Mesangial cell (primary cell): ENCODE measurements at places on chromosomes 2 and 18. TPM values are rescaled to one million over a fixed set of nuclear protein-coding genes. Genes with fewer than 3 reads are reported as not detected.

TCF7L1 gene
- total RNA-seq, result 2.2 and 2.4 TPM in 2 replicates

CCDC148 gene
- 0.33 and 0.38 TPM in 2 replicates for total RNA-seq

AUP1 gene
- 96.3 and 120 TPM in 2 replicates for total RNA-seq

GPD2 gene
- 19.1 and 25.9 TPM in 2 replicates for total RNA-seq

HOXD3 gene
- 2.6 and 8.9 TPM in 2 replicates for total RNA-seq

EGR4 gene
- total RNA-seq, result not detected in 2 replicates

CHCHD5 gene
- total RNA-seq, result 23.1 and 57.3 TPM in 2 replicates

MFSD2B gene
- total RNA-seq, result 0.16 and 0.38 TPM in 2 replicates

LIMS4 gene
- total RNA-seq, result 3.0 and 4.7 TPM in 2 replicates

DUSP19 gene
- total RNA-seq, result 0.49 and 1.1 TPM in 2 replicates

GREB1L gene
- 2.8 and 4.1 TPM in 2 replicates for total RNA-seq

MLPH gene
- 79.8 and 114 TPM in 2 replicates for total RNA-seq

PPP4R3B gene
- 16.6 and 20.4 TPM in 2 replicates for total RNA-seq

MREG gene
- total RNA-seq, result 0.63 and 1.1 TPM in 2 replicates

GCG gene
- total RNA-seq, result not detected in 2 replicates

GPBAR1 gene
- total RNA-seq, result 0.13 and 0.16 TPM in 2 replicates

TUBA3E gene
- total RNA-seq, result not detected in 2 replicates

AQP12A gene
- total RNA-seq, result not detected in 2 replicates

CREG2 gene
- total RNA-seq, result 2.8 TPM in 1 of 2 replicates, not detected in the other

SERPINB13 gene
- not detected in 2 replicates for total RNA-seq

HPCAL1 gene
- total RNA-seq, result 61.9 and 71.7 TPM in 2 replicates

SKA1 gene
- 1.4 and 35.8 TPM in 2 replicates for total RNA-seq

AGXT gene
- not detected in 2 replicates for total RNA-seq

SERPINB8 gene
- total RNA-seq, result 5.1 and 7.8 TPM in 2 replicates

KCNK3 gene
- 0.49 and 1.4 TPM in 2 replicates for total RNA-seq

RNF152 gene
- 0.98 and 7.5 TPM in 2 replicates for total RNA-seq

STEAP3 gene
- 46.6 and 53.1 TPM in 2 replicates for total RNA-seq

RNF144A gene
- total RNA-seq, result 11.7 and 16.7 TPM in 2 replicates

LRATD1 gene
- total RNA-seq, result 0.49 and 2.8 TPM in 2 replicates

LIMS3 gene
- 0.81 and 4.3 TPM in 2 replicates for total RNA-seq

MARCO gene
- total RNA-seq, result not detected in 2 replicates

ACMSD gene
- total RNA-seq, result not detected in 2 replicates

IL18RAP gene
- not detected in 2 replicates for total RNA-seq

MAL gene
- total RNA-seq, result 0.98 and 52.2 TPM in 2 replicates

GREB1 gene
- under 0.01 and 0.51 TPM in 2 replicates for total RNA-seq

EFR3B gene
- 1.1 and 1.3 TPM in 2 replicates for total RNA-seq

NDUFV2 gene
- total RNA-seq, result 102 and 113 TPM in 2 replicates

ATP8B1 gene
- total RNA-seq, result 19.5 and 23.5 TPM in 2 replicates

ERICH2 gene
- total RNA-seq, result not detected in 2 replicates

DSG3 gene
- total RNA-seq, result not detected in 2 replicates

RNF181 gene
- 167 and 184 TPM in 2 replicates for total RNA-seq

PARD6G gene
- 3.7 and 5.3 TPM in 2 replicates for total RNA-seq

SERPINB10 gene
- not detected in 2 replicates for total RNA-seq

LYG2 gene
- total RNA-seq, result not detected in 2 replicates

CHAC2 gene
- total RNA-seq, result 1.3 and 11.6 TPM in 2 replicates

CPLX4 gene
- not detected in 2 replicates for total RNA-seq

ZNF521 gene
- total RNA-seq, result 3.2 and 4.9 TPM in 2 replicates

FASTKD2 gene
- total RNA-seq, result 15.6 and 26.6 TPM in 2 replicates

GPR39 gene
- 4.7 and 6.0 TPM in 2 replicates for total RNA-seq

CXCR1 gene
- total RNA-seq, result not detected in 2 replicates
